ENCODE measurements at places on chromosomes 6 and 20. TPM values are rescaled to one million over a fixed set of nuclear protein-coding genes. Genes with fewer than 3 reads are reported as not detected.

The CENPQ gene
- 19.7 TPM for total RNA-seq

The PAK5 gene
- total RNA-seq, result 0.44 TPM

The PRSS35 gene
- total RNA-seq, result 2.9 TPM

The RTF2 gene
- total RNA-seq, result 51.4 TPM

The OPRM1 gene
- not detected for total RNA-seq

The ZC3H12D gene
- 0.07 TPM for total RNA-seq

The FGD2 gene
- 0.32 TPM for total RNA-seq

- DNase-seq, result no peak
- H3K27me3 ChIP-seq, result no peaks in the 10 kb centered on the region
- H3K4me3 ChIP-seq, result no peak overlapping the region
- H3K27ac ChIP-seq, result no peak overlapping the region
- H3K4me1 ChIP-seq, result no peaks in the 10 kb centered on the region
Observed at GRCh38 chr20:19275630-19276071, 63.2 kb downstream of the SLC24A3 start.

DNA sequence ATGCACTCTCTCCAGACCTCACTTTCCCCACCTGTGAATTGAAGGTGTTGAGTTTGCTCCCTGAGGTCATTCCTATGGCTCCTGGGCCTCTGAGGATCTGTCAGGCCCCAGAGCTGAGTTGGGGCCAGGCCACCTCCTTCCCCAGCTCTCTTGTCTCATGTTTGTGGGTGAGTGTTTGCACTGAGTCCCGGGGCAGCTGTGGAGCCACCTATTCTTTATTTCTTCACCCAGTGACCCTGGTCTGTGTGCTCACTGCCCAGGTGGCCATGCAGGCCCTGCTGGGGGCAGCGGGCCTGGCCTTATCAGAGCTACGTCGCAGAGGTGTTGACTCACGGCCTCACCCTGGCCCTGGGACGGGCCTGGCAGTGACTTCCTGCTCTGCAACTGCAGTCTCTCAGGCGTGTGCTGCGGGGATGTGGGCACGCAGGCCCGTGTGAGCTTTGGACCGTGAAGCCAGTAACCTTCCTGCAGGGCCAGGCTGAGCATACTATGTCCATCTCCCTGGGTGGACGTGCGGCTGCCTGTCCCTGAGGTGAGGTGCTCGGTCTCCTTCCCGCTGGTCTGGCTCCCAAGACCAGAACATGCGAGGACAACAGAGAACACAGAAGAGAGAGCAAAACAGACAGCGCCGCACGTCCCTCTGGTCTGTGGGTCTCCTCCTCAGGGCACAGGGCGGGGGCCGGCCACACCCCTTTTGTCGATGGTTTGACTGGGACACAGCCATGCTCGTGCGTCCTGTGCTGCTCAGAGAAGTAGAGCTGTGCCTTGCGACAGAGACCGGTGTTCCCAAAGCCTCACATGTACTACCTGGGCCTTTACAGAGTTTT, 12.1 kb downstream of the TMEM181 start:
- H3K27me3 ChIP-seq, result no peaks in the 10 kb centered on the region
- no peaks in the 10 kb centered on the region for H3K36me3 ChIP-seq
- no peak for DNase-seq
- peaks cover 9% of the 10 kb centered on the region for H3K4me1 ChIP-seq

- H3K36me3 ChIP-seq, result no peaks in the 10 kb centered on the region
- H3K4me3 ChIP-seq, result no peak overlapping the region
- no peak overlapping the region for H3K27ac ChIP-seq
Observed at GRCh38 chr6:14857501-14857900, 388.4 kb upstream of the JARID2 start.

- no peaks in the 10 kb centered on the region for H3K27me3 ChIP-seq
- H3K27ac ChIP-seq, result no peak overlapping the region
- no peak overlapping the region for H3K4me3 ChIP-seq
- no peak for DNase-seq
- H3K36me3 ChIP-seq, result no peaks in the 10 kb centered on the region
Observed at GRCh38 chr20:37042986-37043972, 52.5 kb downstream of the RBL1 start.

DNA sequence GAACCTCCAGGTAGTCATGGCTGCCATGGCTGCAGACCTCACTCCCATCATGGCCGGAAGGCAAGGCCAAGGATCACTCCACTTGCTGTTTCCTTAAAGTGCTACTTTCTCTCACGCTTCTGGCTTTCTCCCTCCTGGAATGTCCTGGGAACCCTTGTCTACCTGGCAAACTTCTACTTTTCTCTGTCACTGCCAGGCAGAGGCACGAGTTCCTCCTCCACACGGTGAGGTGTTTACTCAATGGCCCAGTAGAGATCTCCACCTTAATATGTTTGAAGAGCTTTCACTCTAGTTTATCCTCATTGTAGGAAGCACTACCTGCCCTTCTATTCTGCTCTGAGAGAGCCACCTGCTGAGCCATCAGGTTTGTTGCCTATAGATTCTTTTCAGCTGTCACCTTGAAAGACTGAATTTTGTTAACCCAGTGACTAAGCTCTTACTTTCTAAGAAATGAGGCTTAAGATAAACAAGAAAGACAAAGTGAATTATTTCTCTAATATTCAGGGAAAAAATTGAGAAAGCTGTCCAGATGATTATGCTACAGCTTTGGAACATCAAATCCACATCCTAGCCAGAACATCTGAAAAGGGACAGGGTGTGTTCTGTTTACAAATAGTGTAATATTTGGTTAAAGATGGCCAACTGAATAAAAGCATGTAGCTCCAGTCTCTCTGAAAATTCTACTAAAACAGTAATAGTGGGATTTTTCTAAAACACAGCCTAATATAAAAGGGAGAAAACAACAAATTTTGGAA, 54.9 kb downstream of the PLAGL1 start:
- H3K4me3 ChIP-seq, result no peak overlapping the region
- H3K4me1 ChIP-seq, result peaks cover 3% of the 10 kb centered on the region

DNA sequence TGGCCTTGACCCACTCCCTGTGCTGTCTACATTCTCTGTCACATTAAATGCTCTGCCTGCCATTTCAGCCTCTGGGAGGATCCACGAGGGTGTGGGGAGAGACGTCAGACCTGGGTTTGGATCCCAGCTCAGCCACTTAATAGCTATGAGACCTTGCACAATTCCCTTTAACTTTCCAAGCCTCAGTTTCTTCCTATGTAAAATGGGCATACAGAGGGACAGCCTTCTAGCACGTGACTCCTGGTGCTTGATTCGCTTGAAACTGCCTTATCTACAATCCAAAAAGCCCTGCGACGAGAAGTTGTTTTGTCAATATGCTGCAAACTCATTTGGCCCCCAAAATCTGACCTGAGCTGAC, 40.0 kb downstream of the TOX2 start:
- no peaks in the 10 kb centered on the region for H3K36me3 ChIP-seq
- no peak overlapping the region for H3K27ac ChIP-seq
- DNase-seq, result no peak
- no peak overlapping the region for H3K4me3 ChIP-seq
- no peaks in the 10 kb centered on the region for H3K27me3 ChIP-seq
- H3K4me1 ChIP-seq, result peaks cover 3% of the 10 kb centered on the region

GRCh38 chr20:43870484-43870883, 44.2 kb upstream of the TOX2 start:
- H3K27ac ChIP-seq, result no peak overlapping the region
- peaks cover 4% of the 10 kb centered on the region for H3K4me1 ChIP-seq
- no peak overlapping the region for H3K4me3 ChIP-seq

DNA sequence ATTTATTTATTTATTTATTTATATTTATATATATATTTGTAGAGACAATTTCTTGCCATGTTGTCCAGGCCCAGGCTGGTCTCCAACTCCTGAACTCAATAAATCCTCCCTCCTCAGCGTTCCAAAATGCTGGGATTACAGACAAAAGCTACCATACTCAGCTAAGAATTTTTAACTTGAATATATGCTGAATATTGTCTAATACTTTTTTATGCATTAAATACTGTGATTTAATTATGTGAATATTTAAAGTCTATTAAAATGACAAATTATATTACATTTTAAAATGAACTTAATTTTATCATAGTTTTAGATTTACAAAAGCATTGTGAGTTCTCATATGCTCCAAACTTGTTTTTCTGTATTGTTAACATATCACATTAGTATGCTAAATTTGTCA, 1022.4 kb downstream of the GRIK2 start:
- H3K4me1 ChIP-seq, result no peaks in the 10 kb centered on the region
- no peak overlapping the region for H3K27ac ChIP-seq
- DNase-seq, result no peak
- H3K36me3 ChIP-seq, result no peaks in the 10 kb centered on the region
- no peaks in the 10 kb centered on the region for H3K27me3 ChIP-seq
- no peak overlapping the region for H3K4me3 ChIP-seq

DNA sequence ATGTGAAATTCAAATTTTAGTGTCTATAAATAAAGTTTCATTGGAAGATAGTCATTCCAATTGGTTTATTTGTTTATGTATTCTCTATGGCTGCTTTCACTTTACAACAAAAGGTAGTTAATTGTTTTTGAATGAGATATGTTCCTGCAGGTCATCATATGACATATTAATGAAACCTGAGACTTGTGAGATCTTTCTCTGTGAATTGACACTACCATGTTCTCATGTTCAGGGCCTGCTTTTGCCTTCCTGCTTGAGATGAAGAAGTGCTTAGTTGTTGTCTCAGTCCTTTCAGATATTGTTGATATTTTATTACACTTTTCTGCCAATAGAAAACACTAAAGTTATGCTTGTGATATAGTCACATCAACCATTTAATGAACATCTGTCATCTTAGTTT, 132.5 kb downstream of the UTRN start:
- H3K27me3 ChIP-seq, result no peaks in the 10 kb centered on the region
- H3K27ac ChIP-seq, result no peak overlapping the region
- no peaks in the 10 kb centered on the region for H3K36me3 ChIP-seq
- no peak for DNase-seq

GRCh38 chr20:1945660-1946059, 48.2 kb downstream of the PDYN start:
- no peaks in the 10 kb centered on the region for H3K36me3 ChIP-seq
- no peak for DNase-seq

- no peak for DNase-seq
- H3K4me1 ChIP-seq, result no peaks in the 10 kb centered on the region
- H3K4me3 ChIP-seq, result no peak overlapping the region
- no peaks in the 10 kb centered on the region for H3K27me3 ChIP-seq
- peaks cover 8% of the 10 kb centered on the region for H3K36me3 ChIP-seq
Observed at GRCh38 chr6:170561555-170561954, 7.4 kb downstream of the TBP start.

DNA sequence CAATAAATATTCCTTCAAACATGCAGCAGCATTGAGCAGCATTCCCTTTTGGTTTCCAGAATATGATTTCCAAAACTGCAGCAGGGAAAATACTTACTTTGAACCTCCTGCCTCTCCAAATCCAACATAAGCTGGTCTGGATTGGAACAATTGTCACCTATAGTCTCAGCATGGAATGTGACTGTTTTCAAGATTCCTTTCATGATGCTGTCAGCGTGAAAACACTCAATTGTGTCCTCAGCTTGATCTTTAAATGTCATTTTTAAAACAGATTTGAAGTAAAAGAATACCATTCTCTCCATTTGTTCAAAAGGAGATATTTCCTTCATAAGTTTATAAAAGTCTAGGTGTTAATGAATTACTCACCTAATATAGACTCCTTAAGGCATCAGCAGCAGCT, 993.9 kb downstream of the EYS start:
- no peak overlapping the region for H3K4me3 ChIP-seq
- no peaks in the 10 kb centered on the region for H3K27me3 ChIP-seq
- H3K36me3 ChIP-seq, result no peaks in the 10 kb centered on the region

GRCh38 chr6:7085911-7086310, 21.9 kb upstream of the RREB1 start:
- H3K4me3 ChIP-seq, result no peak overlapping the region
- H3K4me1 ChIP-seq, result peaks cover 3% of the 10 kb centered on the region
- no peak for DNase-seq
- H3K27ac ChIP-seq, result no peak overlapping the region
- H3K27me3 ChIP-seq, result peaks cover 19% of the 10 kb centered on the region

DNA sequence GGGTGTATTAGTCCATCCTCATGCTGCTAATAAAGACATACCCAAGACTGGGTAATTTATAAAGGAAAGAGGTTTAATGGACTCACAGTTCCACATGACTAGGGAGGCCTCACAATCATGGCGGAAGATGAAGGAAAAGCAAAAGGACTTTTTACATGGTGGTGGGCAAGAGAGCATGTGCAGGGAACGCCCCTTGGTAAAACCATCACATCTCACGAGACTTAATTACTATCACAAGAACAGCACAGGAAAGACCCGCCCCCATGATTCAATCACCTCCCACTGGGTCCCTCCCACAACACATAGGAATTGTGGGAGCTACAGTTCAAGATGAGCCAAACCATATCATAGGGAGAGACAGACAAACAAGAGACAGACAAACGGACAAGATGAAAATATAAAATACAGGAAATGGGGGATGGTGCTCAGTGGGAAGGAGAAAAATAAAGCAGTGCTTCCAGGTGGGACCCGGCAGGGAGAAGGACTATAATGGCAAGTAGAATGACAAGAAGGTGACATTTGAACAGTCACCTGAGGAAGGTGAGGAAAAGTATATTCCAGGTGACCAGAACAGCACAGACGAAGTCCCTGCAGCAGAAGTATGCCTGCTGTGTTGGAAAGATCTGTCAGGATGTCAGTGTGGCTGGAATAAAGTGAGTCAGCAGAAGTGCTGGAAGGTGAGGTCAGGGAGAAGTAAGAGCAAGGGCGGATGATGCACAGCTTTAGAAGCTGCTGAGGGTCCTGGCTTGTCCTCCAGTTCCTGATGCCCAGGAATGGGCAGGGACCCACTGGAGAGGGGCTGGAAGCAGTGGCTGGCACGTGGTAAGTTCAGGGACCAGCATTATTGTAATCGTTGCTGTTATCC, 61.1 kb downstream of the SLC2A10 start:
- no peaks in the 10 kb centered on the region for H3K27me3 ChIP-seq
- no peaks in the 10 kb centered on the region for H3K36me3 ChIP-seq
- H3K4me3 ChIP-seq, result no peak overlapping the region
- no peak overlapping the region for H3K27ac ChIP-seq

DNA sequence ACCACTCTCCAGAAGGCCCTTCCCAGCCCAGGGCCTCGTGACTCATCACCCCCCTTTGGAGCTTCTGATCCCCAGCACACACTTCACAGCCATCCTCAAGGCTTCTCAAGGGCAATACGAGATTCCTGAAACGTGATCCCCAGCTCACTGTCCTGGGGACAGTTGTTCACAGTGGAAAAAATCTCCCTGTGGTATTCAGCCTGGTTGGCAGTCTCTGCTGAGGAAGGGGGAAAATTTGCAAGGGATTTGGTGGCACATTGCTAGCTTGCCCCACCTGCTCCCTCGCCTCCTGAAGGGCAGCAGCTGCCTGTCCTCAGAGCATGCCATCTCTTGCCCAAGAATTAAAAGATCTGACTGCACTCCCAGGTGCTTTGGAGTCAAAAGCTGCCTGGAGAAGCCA, 20.7 kb upstream of the PKHD1 start:
- no peaks in the 10 kb centered on the region for H3K4me1 ChIP-seq
- no peak overlapping the region for H3K27ac ChIP-seq
- no peaks in the 10 kb centered on the region for H3K36me3 ChIP-seq
- no peak for DNase-seq
- no peak overlapping the region for H3K4me3 ChIP-seq

- H3K27ac ChIP-seq, result no peak overlapping the region
- no peak for DNase-seq
- H3K4me3 ChIP-seq, result no peak overlapping the region
- H3K36me3 ChIP-seq, result no peaks in the 10 kb centered on the region
Observed at GRCh38 chr6:139597771-139598755, 223.6 kb upstream of the CITED2 start.

GRCh38 chr20:13458860-13459451, 179.8 kb downstream of the TASP1 start:
- DNase-seq, result no peak
- H3K27ac ChIP-seq, result no peak overlapping the region
- H3K4me3 ChIP-seq, result no peak overlapping the region

- no peak overlapping the region for H3K27ac ChIP-seq
- peaks cover 1% of the 10 kb centered on the region for H3K27me3 ChIP-seq
Observed at GRCh38 chr6:38284802-38285394, 354.8 kb downstream of the BTBD9 start.
